ENCODE measurements at places on chromosomes 3 and 15.
A peak's percentile ranks its signal among the peaks of the same experiment; 100 is the strongest.

GRCh38 chr15:61474796-61475195 is 245.7 kb upstream of the RORA start:
- no peak for DNase-seq

DNA sequence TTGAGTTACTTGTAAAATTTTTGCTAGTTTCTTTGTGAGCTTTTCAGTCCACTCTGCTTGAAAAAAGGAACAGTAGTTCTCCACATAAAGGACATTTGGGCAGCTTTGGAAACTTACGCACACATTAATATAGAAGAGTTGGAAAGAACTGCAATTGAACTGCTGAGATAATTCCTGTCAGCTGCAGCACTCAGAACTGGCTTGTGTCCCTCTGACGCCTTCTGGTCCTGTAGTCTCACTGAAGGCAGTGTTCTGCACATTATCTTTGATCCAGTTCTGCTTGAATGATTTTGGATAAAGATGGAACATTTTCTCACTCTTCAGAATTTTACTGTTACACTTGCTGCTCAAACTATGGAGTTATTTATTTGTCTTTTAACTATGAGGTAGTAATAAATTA is 901.9 kb downstream of the OTOL1 start:
- DNase-seq = no peak

- DNase-seq = no peak
Observed at GRCh38 chr3:191217301-191217700, 18.3 kb downstream of the OSTN start.

- no peak for DNase-seq
Observed at GRCh38 chr3:71968544-71968943, 183.6 kb upstream of the PROK2 start.

- DNase-seq = no peak
Observed at GRCh38 chr3:56522374-56522773, 34.6 kb upstream of the CCDC66 start.

GRCh38 chr3:177715980-177716379 is 518.7 kb upstream of the TBL1XR1 start:
- no peak for DNase-seq

GRCh38 chr15:61582092-61582491 is 353.0 kb upstream of the RORA start:
- no peak for DNase-seq

DNA sequence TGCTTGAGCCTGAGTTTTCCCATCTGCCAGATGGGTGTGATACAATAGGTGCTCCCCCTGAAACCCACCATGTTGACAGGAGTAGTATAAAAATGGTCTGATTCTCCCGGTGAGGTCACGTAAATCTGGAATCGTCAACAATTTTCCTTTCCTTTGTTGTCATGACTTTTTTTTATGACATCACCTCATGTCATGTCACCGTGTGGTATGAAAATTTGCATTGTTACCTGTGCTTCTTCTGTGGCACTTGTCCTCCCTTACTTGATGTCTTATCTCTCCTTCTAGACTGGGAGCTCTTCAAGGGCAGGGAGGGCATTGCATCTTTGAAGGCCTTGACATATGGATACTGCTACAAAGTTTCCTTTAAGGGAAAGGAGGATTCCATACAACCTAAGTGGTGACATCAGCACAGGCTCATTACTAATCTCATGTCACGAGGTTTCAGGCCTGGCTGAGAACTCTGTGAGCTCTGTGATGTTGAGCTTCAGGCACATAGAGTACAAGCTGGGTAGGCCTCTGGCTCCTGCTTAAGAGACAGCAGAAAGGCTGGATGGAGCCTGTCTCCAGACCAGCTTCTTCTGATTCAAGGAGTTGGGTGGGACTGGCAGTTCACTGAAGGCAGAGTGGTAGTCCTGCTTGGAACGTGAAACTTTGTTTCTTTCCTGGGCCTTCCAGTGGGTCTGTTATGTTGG is 66.3 kb downstream of the LPP start:
- no peak for DNase-seq

DNA sequence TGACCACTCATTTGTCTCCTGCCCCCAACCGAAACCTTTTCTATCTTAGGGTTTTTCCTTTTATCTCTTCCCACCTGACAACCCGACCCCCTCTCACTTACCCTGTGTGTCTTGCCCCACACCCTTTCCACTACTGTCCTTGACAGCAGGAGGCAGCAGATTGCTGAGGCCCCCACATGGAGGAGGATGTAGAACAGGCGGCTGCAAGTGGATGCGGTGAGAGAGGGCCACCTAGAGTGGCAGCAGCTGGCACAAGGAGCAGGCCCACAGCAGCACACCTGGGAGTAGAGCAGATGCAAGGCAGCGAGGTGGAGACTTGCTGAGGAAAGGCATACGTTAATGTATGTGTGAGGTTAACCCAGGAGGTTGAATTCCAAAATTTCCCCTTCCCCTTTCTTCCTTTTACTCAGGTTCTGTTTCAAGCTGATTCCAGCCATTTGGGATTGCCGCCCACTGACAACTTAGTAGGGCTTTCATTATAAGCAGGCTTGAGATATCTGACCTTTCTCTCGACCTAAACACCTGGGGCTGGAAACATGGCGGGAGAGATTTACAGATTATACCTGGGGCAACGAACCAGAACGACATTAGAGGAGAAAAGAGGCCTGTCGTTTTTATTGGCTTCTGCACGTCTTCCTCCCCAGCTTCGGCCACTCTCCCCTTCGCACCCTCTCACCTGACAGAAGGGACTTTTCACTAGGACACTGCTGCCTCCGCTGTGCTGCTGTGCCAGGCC is 643 bp downstream of the SERINC4 start:
- DNase-seq = no peak

DNA sequence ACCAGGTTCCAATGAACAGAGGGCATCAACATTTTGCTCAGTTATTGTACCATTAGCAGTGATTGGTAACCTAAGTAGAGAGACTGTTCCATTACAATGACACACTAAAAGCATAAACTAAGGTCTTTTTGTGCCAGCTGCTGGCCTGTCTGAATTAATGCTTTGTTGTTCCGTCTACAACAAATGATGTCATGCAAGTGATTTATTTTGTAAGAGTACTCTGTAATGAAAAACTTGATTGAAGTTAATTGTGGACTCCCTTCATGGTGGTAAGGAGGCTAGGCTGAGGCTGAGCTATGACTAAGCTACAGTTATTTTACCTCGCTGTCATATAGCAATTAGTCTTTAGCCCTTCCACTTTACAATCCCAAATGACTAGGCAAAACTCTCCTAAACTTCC is 23.2 kb downstream of the RCN2 start:
- no peak for DNase-seq

GRCh38 chr3:22236490-22237270 is 485.7 kb upstream of the ZNF385D start:
- DNase-seq = no peak

GRCh38 chr3:106332884-106333283 is 464.1 kb upstream of the CBLB start:
- peak; percentile 93 for DNase-seq

DNA sequence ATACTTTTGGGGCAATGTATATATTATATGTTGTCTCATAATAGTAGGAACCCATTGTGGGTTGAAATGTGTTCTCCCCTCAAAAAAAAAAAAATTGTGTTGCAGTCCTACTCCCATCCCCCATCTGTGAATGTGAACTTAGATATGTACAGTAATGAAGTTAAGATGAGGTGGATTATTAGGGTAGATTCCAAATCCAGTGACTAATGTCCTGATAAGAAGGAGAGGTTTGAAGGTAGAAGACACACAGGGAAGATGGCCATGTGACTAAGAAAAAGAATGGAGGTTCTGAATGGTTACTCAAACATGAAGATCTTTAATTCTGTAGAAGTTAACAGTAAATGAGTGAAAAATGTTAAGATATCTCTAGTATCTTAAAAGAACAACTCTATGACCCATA is 3.0 kb upstream of the ATOSA start:
- DNase-seq = no peak

DNA sequence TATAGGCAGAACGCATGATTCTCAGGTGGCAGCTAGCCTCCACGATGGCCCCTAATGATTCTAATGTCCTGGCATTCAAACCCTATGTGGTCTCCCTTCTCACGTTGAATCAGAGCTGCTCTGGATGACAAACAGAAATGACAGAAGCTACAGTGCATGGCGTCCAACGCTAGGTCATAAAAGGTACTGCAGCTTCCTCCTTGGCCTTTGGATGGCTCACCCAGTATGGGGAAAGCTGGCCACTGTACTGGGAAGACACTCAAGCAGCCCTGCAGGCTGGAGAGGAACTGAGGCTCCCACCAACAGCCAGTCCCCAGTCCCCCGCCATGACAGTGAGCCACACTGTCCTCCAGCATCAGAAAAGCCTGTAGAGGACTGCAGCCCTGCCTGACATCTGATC is 286.3 kb downstream of the FAM43A start:
- DNase-seq = no peak

- DNase-seq = peak; percentile 45
Observed at GRCh38 chr3:42961633-42962032, 17.5 kb upstream of the GASK1A start.

GRCh38 chr3:21668012-21668411 is 83.0 kb downstream of the ZNF385D start:
- DNase-seq = no peak

- peak; percentile 44 for DNase-seq
Observed at GRCh38 chr15:72472992-72473610, 1.0 kb upstream of the ARIH1 start.

DNA sequence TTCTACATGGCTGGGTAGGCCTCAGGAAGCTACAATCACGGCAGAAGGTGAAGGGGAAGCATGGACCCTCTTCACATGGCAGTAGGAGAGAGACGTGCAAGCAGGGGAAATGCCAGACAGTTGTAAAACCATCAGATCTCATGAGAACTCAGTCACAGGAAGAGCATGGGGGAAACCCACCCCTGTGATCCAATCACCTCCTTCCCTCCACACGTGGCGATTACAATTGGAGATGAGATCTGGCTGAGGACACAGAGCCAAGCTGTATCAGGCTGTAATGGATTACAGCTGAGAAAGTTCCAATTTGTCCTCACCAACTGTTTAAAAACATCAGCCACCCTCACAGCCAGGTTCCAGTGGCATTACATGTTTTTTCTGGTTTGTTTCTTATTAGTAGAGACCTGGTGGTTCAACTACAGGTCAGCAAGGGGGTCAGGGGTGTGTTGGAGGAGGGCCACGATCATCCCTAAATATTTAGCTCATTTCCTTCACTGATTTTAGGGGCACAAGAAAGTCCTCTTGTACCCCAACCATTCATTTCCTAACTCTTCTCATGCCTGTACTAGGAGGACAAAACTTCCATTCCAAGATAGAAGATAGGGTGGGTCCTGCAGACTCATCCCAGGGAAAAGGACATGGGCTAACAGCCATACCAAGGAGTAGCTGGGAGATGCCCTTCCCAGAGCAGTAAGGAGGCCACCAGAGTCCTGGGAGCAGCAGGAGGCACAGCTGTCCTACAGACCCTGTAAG is 54.4 kb downstream of the ANXA2 start:
- DNase-seq = no peak

DNA sequence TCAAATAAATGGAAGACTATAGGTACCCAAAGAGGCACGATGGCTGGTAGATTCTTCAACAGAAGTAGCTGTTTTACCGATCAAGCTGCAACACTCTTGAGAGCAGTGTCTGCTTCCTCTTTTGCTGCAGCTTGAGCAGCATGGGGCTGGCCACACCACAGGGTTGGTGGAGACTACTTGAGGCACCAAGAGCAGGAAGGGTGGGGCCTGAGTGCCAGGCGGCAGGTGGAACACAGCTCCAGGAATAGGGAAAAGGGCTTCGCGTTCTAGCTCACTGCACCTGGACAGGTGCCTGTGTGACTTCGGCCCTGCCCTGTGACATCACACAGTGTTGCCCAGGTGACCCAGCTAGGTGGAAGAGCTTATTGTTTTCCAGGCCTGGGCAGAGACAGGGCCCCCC is at the start of gene CCDC33:
CCDC33 (plus strand) TSS at position 365 of the 400 bp plus-strand sequence. CDS start 394 bp downstream, outside the sequence.
- DNase-seq = no peak

- DNase-seq = no peak
Observed at GRCh38 chr15:36914466-36914865, 185.9 kb downstream of the MEIS2 start.

DNA sequence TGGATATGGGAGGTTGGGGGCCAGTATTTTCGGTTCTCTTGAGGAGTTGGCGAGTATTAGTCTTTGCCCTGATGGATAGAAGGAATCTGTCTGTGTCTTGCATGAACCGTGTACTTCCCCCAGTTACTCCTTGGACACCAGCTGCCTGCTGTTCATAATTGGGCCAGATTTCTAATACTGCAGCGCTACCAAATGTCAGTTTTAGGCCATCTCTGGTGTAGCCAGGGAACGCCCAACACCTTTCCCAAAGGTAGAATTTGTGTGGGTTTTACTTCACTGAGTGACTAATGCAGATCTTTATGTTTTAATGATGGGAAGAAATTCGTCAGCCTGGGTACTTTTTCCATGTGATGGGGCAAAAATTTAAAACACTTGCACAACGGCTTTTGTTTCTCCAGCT is 18.4 kb downstream of the FLNB start:
- no peak for DNase-seq

- DNase-seq = no peak
Observed at GRCh38 chr3:11150256-11150655, 4.0 kb upstream of the HRH1 start.

DNA sequence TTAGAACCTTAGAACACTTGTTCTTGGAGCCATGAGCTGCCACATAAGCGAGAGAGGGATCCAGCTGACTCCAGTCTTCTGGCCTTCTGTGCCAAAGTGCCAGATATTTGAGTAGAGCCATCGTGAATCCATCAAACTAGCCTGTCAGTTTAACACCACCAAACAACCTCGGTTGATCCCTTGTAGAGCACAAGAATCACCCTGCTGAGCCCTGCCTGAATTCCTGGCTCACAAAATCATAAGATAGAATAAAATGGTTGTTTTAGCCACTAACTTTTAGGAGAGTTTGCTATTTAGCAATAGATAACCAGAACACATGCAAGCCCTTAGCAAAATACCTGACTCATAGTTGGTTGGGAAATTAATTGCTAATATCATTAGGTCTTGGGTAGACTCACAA is 407.6 kb upstream of the PROK2 start:
- DNase-seq = no peak

GRCh38 chr3:128182656-128183055 is 29.4 kb downstream of the EEFSEC start:
- no peak for DNase-seq

GRCh38 chr15:56732135-56732885 is 999 bp downstream of the ZNF280D start:
- DNase-seq = peak; percentile 56

GRCh38 chr3:167520266-167521005 is 46.6 kb upstream of the SERPINI2 start:
- DNase-seq = no peak

DNA sequence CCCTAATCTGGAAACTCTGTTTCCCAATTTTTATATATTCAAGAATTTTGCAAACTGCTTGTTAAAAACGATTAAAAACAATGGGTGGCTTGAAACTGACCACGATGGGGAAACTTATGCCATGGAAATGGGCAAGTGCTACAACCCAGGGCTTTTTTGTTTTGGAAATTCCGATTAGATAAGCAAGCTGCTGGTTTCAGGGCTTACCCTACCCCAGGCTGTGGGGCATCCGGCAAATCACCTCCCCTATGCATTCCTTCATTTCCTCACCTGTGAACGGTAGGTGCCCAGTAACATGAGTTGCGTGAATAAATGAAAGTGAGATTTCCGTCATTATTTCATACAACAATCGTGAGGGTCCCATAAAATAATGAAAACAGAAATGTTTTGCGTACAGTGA is 34.3 kb downstream of the ST6GAL1 start:
- no peak for DNase-seq
